NCI-H187 (cell line): ENCODE measurements at places on chromosomes 13 and 19.

GRCh38 chr13:112444416-112445399, 68.6 kb downstream of the SPACA7 start:
- no peak for DNase-seq

DNA sequence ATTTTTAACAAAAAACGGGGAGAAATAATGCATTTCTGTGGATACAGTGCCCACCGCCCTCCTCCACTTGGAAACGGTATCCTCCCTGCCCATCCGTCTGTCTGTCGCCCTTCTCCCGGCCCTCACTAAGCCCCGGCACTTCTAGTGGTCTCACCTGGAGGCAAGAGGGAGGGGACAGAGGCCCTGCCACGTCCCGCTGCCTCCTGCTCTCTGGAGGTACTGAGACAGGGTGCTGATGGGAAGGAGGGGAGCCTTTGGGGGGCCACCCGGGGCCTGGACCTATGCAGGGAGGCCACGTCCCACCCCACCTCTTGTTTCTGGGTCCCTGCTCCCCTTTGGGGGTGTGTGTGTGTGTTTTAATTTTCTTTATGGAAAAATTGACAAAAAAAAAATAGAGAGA, 3.0 kb upstream of the HAMP start:
- DNase-seq, result no peak

GRCh38 chr19:18699403-18700054, 16.0 kb downstream of the CRTC1 start:
- no peak for DNase-seq

- DNase-seq, result no peak
Measured at GRCh38 chr13:32748305-32748704, 162.1 kb downstream of the PDS5B start.

DNA sequence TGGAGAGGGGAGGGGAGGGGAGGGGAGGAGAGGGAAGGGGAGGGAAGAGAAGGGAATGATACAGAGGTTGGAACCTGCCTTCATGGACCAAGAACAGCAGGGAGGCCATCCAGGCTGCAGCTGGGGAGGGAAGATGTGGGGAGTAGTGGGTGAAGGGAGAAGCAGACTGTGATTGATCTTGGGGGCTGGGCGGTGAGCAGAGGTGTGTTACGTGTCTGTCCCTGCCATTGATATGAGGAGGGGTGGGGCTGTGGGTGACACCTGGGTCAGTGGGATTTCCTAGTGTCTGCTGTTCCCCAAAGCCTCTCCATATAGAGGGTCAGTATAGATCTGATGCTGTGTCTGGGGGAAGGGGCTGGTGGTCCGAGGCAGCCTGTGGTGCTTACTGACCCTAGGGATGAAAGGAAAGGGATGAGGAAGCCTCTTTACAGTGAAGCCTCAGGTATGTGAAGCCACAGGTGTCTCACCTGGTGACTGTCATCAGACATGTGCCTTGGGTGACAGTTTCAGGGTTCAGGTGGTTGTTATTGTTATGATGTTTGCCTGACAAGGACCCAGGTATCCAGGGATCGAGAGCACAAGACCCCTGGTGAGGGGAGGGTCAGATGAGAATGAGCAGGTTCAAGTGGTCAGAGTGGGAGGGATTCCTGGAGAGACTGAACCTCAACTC, 18.7 kb upstream of the CEACAM1 start:
- DNase-seq, result no peak
